ENCODE measurements at places on chromosomes 5 and 9.

- no peak for DNase-seq
Measured at GRCh38 chr9:16333691-16334090, 536.8 kb downstream of the BNC2 start.

DNA sequence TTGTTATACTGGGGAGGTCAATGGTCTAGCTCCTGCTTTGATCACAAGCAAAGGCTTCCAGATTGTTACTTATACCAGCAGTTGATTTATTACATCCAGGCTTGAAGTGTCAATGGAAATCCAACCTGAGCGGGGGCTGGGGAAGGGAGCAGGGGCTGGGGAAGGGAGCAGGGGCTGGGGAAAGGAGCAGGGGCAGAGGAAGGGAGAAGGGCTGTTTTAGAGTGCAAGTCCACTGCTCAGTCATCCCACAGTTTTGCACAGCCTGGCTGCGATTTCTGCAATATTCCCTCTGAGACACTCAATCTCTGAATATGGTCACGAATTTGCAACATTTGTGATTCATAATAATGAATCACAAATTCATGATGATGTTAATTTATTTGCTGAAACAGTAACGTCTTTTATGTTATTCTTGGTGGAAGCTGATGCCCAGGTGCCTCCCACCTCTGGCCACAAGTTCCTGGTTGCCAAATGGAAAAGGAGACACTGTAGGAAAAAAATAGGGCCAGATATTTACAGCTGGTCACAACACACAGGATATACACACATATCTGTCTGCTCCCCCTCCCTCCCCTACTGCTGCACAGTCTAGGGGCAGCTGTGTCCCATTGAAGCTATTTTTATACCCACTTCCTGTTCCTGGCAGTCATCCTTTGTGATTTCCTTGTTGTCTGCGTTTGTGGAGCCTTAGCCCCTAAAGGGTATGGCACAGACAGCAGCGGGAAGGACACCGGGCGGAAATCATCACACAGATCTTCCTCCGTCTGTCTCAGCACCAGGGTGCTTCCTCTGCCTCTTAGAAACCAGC is 325.1 kb downstream of the GADD45G start:
- no peak for DNase-seq

- no peak for DNase-seq
Measured at GRCh38 chr5:127647361-127647958, 1.4 kb upstream of the CTXN3 start.

DNA sequence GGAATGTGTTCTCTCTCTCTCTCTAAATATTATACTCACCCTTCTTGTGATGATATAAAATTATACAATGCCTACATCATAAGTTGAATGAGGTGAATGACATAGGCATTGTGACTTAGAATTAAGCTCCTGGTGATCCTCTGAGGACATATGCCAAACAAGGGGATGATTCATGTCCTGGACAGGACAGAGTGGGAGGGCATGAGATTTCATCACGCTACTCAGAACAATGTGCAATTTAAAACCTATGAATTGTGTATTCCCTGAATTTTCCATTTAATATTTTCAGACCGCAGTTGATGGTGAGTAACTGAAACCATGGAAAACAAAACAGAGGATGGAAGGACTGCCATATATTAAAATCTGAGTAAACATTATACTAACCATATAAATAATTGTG is 782.2 kb upstream of the NUDT12 start:
- DNase-seq: no peak

- DNase-seq: peak; percentile 36
Measured at GRCh38 chr9:110748251-110748893, 79.8 kb downstream of the MUSK start.

GRCh38 chr9:86324308-86324707 is 29.9 kb downstream of the TUT7 start:
- DNase-seq: no peak

DNA sequence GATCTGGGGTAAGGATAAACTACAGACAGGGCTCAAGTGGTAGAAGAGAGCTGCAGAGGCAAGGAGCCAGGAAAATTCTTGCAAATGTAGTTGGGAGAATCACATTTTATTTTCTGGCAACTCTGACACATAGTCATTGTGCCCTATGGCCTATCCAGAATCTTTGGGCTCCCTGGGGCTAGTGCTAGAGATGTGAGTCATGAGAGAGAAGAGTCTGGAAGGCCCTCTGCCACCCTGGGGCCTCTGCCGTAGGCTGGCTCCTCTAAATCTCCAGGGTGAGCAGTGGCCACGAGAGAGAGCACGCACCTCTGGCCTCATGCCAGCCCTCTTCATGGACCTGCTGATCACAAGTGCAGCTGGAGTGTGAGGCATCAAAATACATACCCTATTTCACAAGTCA is 74.3 kb upstream of the SSBP2 start:
- peak; percentile 91 for DNase-seq

- DNase-seq: no peak
Measured at GRCh38 chr9:97629156-97629555, 4.0 kb downstream of the TSTD2 start.

GRCh38 chr5:5665225-5666075 is 243.0 kb downstream of the ICE1 start:
- DNase-seq: no peak
